Stimulated activated CD4-positive, alpha-beta T cell treated with anti-CD3 and anti-CD28 coated beads, Interleukin-2, amount 100 ng/mL, for 24 hours (primary cell): ENCODE measurements at places on chromosomes 7 and 10.

- DNase-seq = no peak
Measured at GRCh38 chr7:81688622-81689411, 81.0 kb downstream of the HGF start.

DNA sequence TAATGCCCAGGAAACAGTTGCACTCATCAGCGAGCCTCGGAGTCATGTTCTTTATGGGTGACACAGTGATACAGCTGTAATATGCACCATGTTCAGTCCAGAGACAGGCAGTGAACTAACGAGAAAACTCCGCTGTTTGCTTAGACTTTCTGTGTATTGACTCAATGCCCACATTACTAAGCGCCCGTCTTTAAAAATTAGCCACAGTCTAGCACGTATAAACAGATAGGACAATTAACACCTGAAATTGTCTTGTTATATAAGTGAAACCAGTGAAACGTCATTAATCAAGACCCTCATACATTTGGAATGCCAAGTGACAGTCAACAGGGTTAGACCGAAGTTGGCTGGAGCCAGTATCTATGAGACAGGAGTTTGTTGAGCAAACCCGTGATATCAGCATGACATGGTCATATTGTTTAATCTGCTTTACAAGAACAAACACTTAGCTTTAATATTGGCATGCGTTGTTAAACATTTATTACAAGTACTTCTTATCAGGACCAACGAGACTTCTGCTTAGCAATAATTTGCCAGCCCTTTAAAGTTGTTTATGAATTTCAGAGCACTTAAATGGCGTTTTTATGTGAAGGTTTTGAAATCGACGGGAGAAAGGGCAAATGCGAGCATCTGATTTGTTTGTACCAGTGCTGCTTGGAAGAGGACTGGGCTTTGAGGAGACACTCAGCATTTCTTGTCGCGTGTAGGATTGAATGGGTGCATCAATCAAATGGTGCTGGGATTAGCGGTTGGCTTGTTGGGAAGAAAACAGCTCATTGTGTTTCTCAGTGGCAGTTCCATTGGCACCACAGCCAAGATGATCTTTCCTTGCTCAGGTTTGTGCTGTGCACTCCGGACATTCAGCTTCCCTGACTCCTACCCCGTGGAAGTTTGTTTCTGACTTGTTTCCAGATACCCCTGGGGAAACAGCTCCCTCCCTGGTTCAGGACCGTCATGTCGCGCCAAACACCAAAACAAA, 56.3 kb downstream of the CAMK1D start:
- no peak for DNase-seq

DNA sequence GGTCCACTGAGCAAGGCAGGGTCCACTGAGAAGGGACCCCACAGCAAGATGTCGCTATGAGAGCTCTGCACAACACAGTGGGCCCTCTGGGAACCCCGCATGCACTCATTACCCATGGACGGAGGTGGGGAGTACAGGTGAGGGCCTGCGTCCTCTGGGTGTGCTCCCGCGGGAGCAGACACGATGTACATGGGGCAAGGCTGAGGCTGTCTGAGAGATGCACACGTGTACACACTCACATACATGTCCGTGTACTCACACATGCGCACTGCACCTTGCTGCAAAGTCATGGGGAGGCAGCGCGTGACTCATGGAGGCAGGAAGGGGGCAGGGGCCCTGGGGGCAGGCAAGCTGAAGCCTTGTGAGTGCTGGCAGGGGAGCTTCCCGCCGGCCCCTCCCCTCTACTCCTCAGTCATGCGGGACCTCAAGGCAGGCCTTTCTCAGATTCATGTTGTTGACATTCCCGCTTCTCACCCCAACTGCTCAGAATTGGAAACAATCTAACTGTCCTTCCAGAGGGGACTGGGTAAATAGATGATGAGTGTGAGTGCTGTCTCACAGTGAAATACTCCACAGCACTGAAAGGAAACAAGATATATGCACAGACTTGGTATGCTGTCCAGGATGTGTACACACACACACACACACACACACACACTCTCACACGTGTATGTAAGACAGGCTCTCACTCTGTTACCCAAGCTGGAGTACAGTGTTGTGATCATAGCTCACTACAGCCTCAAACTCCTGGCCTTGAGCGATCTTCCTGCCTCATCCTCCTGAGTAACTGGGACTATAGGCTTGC, 40.0 kb downstream of the GOLGA7B start:
- peak; percentile 16 for DNase-seq

GRCh38 chr10:34613491-34613890, 201.6 kb downstream of the PARD3 start:
- DNase-seq = no peak

DNA sequence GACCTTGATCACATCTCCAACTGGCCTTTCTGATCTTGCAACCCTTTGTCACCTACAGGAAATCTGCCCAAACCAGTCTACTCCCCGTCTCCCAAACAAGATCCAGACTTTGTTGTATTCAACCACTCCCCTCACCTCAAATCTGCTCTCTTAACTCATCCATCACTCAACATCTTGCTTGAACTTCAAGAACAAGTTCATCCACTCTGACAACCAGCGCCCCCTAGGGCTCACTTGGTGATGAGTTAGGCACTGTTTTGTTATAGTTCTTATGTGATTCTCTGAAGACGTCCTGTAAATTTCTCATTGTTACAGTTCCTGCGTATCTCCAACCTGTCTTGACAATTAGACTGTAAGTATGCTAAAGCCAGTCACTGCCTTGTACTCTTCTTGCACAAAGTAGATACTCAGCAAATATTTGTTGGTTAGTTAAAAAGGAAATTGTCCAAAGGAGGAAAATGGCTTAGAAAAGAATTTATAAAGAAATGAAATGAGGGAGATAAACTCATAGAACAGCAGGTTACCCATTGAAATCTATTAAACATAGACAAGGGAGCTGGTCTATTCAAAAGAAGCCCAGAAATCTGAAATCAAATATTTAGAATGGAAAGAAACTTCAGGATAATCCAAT, 5.3 kb downstream of the FRMD4A start:
- peak; percentile 67 for DNase-seq

- peak; percentile 12 for DNase-seq
Measured at GRCh38 chr7:157521061-157521731, 184.4 kb downstream of the DNAJB6 start.

- DNase-seq = no peak
Measured at GRCh38 chr7:113170591-113170990, 52.2 kb upstream of the SMIM30 start.

DNA sequence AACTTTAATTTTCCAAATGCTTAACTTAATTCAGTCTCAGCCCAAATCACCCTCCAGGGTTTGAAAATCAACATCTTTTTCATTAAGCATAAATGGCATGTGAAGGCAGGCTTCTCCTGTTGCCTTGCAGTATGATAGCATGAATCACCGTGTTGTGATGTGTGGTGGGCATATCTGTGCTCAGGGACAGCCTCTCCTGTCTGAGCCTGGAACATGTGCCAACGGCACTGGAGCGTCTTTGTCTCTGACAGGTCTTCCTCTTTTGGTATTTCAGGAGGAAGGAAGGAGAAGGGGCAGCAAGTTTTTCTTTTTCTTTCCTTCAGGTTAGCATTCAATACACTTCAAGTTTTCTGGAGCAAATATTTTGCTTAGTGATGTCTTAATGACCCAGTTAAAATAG, 57.6 kb downstream of the LRGUK start:
- no peak for DNase-seq

DNA sequence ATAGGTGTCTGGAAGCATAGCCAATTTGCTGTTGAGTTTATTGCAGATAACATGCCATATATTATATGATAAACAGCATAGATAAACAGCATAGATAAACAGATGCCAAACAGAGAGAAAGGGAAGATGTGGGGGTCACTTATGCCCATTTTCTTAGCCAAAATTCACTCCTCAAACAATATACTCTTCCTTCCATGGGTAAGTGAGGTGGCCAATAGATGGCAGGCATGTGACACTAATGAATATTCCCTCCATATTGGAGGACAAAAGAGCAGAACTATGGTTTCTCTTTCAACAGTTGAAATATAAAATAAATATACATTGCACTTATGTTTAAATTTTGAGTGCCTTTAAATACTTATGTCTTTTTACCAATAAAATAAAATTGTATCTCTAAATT, 1212.8 kb downstream of the REEP3 start:
- DNase-seq = no peak

DNA sequence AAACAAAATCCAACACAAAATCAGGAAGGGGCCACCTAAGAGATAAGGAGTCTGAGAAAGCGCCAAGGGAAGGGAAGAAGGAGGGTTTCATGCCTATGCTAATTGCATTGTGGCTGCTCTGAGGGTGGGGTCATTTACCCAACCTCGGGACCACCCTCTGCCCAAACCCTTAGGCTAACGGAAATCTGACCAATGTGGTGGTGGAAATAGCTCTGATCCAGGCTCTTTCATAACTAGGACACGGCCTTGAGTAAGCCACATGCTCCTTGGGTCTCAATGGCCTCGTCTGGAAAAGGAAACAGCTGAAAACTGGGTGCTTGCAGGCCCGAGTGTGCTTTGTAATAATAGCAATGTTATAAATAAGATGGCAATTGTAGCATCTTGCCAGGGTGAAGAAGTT, 14.9 kb upstream of the SRGN start:
- no peak for DNase-seq

- no peak for DNase-seq
Measured at GRCh38 chr7:27171637-27172314, 2.3 kb downstream of the HOXA10 start.

DNA sequence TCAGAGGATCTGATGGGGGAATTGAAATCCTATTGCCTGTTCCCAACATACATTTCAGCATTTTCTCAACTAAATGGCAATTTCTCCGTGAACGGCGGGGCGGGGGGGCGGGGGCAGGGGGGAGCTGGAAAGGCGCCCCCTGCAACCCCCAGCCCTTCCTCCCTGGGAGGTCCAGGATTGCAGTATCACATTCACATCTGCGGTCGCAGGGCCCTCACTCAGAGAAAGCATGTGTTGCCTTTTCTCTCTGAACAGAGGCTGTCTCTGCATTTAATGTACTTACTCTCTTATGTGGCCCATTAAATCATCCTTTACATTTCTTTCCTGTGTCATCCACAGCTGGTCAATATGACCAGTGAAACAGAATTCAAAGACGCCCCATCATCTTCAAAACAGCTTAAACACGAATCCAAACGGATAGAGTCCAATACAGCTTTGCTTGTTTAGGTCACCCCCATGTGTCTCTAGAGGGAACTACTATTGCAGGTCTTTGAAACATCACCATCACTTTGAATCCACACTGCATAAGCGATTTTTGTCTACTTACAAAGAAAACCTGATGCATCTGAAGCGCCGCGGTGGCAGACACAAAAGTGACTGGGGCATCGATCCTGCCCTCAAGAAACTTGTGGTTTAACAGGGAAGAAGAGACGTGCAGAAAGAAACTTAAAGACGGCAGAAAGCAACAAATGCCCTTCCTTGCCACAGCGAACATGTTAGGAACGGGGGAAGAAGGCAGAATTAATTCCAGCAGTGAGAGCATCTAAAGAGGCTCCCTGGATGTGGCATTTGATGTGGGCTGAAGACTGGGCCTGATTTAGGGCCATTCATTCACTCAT, 17.0 kb upstream of the ECHDC3 start:
- DNase-seq = no peak

- DNase-seq = no peak
Measured at GRCh38 chr7:142711196-142711595, 38.1 kb upstream of the PRSS1 start.

- DNase-seq = no peak
Measured at GRCh38 chr7:98711945-98712344, 94.9 kb downstream of the NPTX2 start.

DNA sequence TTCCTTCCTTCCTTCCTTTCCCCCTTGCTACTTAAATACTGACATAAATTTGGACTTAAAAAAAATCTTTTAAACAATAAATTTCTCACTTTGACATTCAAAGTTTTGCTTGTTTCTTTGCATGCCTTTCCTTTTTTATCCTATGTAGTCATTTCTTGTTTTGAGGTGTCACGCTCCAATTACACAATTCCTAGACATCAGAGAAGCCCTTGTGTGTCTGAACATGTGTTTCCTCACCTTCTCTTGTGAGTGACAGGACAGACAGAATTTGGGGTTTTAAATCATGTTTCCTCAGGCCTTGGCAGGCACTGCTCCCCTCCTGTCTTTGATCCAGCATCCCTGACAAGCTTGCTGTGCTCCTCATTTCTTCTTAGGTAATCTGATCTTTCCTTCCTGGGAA, 91.3 kb downstream of the CYTH3 start:
- DNase-seq = no peak

GRCh38 chr10:132637477-132638129, 100.0 kb downstream of the INPP5A start:
- peak; percentile 14 for DNase-seq

DNA sequence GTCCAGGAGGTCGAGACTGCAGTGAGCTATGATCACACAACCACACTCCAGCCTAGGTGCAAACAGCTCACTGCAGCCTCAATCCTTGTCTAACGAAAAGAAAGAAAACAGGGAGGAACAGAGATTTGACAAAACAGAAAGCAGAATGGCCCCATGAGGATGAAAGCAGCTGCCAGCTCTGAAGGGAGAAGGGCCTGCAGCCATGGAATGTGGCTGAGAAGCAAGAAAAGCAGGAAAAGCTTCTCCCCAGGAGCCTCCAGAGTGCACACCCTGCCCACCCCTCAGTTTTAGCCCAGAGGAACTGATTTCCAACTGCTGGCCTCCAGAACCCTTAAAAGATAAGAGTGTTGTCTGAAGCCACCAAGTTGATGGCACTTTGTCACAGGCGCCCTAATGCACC, 13.0 kb downstream of the ESYT2 start:
- no peak for DNase-seq

GRCh38 chr7:140902303-140902953, 22.3 kb downstream of the BRAF start:
- no peak for DNase-seq

- no peak for DNase-seq
Measured at GRCh38 chr10:116138897-116139296, 134.1 kb downstream of the GFRA1 start.

GRCh38 chr7:107469929-107470328, at the start of gene GPR22:
Gene GPR22 (plus strand): TSS chr7:107470057. CDS start chr7:107474061, 4,004 bp downstream.
- DNase-seq = no peak

DNA sequence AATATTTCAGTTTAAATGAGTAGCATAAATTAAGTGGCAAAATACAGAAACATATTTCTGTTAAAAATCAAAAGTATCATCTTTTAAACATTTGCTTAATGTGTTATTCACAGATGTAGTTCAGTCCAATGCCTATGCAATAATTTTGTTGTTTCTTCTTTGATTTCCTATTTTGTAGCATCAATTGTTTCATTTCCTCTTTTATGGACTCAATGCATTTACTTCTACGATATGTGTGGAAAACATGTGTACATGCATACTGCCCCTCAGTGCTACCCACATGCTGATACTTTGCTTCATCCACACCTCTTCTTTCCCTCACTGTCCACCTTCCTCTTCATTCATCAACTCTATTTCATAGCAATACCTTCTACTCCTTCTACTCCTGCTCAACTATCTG, 108.1 kb downstream of the PTN start:
- DNase-seq = no peak

DNA sequence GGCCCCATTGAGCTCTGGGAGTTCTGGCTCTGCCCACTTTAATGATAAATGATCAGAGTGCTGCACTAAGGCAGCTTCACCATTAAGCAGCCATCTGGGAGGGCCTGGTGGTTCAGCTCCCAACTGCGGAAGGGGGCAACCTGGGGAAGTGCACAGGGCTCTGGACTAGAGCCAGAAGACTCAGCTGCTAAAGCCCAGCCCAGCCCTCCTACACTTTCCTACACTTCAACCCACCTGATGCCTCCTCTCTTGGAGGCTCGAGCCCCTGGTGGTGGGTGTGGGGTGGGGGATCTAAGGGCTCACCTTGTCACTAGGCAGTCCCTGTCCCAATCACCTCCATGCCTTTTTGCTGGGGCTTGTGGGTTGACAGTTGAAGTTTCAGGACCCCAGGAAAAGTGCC, 60.6 kb upstream of the ANTXRL start:
- DNase-seq = no peak

- DNase-seq = no peak
Measured at GRCh38 chr7:91285696-91286355, 21.6 kb downstream of the FZD1 start.
